ENCODE measurements at places on chromosomes 6 and 20.

DNA sequence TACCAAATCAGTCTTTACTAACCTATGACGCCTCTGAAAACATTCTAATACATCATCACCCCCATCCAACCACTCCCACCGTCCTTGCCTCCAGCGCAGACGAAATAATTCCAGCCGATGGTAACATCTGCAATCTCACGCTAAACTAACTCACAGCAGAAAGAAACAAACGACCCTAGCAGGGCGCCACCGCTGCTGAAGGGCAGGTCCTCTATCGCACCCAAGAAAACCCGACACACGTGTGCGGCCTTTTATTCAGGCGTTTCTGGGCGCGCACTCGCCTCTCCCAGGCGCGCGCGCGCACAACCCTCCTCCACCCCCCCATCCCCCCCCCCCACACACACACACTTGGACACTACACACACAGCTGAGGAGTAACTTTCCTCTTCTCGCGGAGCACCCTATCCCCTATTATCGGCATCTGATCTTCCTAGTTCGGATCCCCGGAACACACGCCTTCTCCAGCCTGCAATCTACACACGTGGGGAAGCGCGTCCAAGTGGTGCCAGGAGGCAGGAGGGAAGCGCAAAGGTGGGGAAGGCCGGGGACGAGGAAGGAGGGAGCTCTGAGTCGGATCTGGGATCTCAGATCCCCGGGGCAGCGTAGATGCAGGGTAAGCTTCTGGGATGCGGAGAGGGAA, 1.4 kb downstream of the GFOD1 start:
- peak; percentile 36 for DNase-seq

DNA sequence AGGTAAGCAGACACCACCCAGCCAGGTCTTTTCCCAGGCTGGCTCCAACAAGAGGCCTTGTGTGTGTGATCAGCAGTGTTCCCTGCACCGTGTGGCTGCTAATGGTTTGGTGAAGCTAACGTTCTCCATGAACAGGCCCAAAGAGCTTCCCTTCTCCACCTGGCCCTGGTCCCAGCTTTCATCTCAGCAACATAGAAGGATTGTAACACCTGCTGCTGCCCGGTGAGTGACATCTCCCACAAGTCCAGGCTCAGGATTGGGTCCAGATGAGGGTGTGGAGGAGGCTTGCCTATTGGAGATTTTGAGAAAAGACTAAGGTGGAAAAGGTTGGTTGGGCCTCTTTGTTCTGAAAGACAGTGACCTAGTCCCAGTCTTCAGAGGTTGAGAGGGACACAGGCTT, 89.6 kb downstream of the TMEM242 start:
- no peak for DNase-seq

- DNase-seq: no peak
Observed at GRCh38 chr20:41094353-41095055, 42.8 kb upstream of the PLCG1 start.

- DNase-seq: no peak
Observed at GRCh38 chr20:58495623-58496428, 19.4 kb downstream of the APCDD1L start.

DNA sequence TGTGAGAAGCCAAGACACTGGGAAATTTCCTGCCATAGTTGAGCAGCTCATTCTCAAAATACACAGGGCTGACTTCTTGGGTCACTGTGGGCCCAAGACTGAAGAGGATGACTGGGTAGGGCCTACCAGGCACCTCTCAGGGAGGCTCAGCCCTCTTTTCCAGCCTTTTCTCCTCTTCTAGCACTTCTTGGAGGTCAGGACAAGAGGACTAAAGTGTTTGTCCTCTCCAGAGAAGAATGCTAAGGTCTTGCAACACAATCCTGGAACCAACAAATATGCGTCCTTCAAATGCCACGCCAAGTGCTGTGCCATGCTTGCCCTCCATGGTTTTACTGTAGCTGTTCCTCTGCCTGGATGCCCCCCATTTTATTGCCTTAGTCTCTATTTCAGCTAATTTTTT, 3.3 kb upstream of the LRRN4 start:
- no peak for DNase-seq
